ENCODE measurements at places on chromosomes 16 and 17. TPM values are rescaled to one million over a fixed set of nuclear protein-coding genes. Genes with fewer than 3 reads are reported as not detected.

CXCL16 gene
- 11.0 TPM for polyA plus RNA-seq

- no peak for DNase-seq
Observed at GRCh38 chr17:48568499-48569239, 9.5 kb downstream of the HOXB4 start.

NOD2 gene
- 0.34 TPM for polyA plus RNA-seq

PRCD gene
- 3.2 TPM for polyA plus RNA-seq

NCOR1 gene
- 66.5 TPM for polyA plus RNA-seq

ABCA6 gene
- polyA plus RNA-seq = 4.5 TPM

DNA sequence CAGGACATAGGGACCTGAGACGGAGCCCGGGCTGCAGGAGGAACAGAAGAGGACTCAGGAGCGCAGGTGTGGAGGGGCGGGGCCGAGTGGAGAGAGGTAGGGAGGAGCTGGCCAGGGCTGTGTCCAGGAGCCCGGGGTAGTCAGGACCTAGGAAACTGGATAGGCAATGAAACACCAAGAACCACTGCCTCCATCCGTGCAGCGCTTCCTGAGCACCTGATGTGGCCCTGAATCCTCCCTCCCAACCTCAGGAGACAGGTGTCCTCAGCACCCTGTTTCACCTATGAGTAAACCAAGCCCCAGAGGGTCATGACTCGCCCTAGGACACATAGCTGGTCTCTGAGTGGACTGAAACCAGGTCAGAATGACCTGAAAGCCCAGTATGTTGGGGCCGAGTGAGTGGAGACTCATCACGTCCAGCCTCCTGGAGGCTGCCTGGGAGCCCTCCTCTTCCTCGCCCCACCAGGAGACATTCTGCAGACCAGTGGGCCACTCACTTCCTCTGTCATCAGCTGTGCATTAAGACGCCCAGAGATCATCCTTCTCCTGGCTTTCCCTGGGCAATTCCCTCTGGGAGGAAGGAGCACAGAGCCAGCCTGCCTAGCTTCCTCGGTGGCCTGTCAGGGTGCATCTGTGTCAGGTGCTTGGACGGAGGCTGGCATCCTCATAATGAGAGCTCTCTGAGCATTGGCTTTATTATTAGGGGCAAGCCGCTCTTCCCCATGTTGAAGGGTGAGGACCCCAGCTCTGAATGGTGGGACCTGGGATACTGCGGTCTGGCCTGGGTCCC lies 72.8 kb downstream of the SCNN1B start:
- DNase-seq = no peak

GRCh38 chr16:27222249-27223225 lies 19.2 kb downstream of the KDM8 start:
- DNase-seq = no peak

SDK2 gene
- 9.5 TPM for polyA plus RNA-seq

GRCh38 chr17:56918916-56919315 lies 5.1 kb upstream of the TRIM25 start:
- DNase-seq = no peak

UBFD1 gene
- 75.2 TPM for polyA plus RNA-seq

DNA sequence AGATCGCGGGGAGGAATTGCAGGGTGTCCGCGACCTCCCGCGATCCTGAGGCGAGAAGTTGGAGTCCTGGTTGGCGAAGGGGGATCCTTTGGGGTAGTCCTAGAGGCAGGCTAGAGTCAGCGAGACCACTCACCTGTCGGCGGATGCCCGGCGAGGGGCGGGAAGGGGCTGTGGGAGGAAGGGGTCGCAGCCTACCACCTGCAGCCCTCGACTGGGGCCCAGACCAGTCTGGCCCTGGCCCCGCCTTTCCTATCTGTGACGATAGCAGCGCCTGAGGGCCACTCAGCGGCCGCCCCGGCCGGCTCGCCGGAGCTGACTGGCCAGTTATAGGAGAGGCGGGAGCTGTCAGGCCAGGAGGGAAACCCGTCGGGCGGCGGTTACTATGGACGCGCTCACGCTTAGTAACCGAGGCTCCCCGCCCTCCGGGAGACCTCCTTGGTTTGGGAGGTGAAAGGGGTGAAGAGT lies at the start of gene TEKT3:
Gene TEKT3 (minus strand): TSS at position 213 of the 465 bp plus-strand sequence. CDS start 10,012 bp downstream, outside the sequence.
- peak; percentile 72 for DNase-seq

GRCh38 chr17:49545806-49546545 lies 29.7 kb upstream of the NXPH3 start:
- no peak for DNase-seq

GRCh38 chr16:1362807-1363206 lies 11.1 kb downstream of the GNPTG start:
- DNase-seq = no peak

DNA sequence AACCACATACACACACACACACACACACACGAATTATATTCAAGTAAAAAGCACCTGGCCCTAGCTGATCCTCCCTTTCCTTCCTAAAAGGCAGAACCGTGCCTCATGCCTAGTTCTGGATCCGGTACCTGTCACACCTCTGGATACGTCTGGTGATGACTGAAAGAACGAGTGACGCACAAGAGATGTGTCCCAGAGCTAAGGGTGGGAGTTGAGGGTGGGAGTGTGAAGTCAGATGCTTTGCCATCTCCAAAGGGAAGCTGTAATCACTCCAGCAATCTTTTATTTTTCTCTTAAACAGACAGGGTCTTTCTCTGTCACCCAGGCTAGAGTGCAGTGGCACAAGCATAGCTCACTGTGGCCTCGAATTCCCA lies 26.5 kb upstream of the GSG1L start:
- DNase-seq = no peak

GRCh38 chr17:67993153-67993997 lies 2.9 kb downstream of the C17orf58 start:
- peak; percentile 80 for DNase-seq

- DNase-seq = no peak
Observed at GRCh38 chr17:17151541-17151940, 54.6 kb downstream of the PLD6 start.

- DNase-seq = no peak
Observed at GRCh38 chr17:43018932-43019331, 3.3 kb downstream of the VAT1 start.

CHRNE gene
- 1.6 TPM for polyA plus RNA-seq

PRSS33 gene
- not detected for polyA plus RNA-seq

SOX15 gene
- 2.5 TPM for polyA plus RNA-seq

GRCh38 chr16:53529513-53529912 lies 26.5 kb upstream of the AKTIP start:
- DNase-seq = no peak

GRCh38 chr16:14418795-14419225 lies 211.2 kb downstream of the PARN start:
- no peak for DNase-seq

KRT20 gene
- polyA plus RNA-seq = 0.09 TPM

CCL16 gene
- polyA plus RNA-seq = 0.10 TPM

DNA sequence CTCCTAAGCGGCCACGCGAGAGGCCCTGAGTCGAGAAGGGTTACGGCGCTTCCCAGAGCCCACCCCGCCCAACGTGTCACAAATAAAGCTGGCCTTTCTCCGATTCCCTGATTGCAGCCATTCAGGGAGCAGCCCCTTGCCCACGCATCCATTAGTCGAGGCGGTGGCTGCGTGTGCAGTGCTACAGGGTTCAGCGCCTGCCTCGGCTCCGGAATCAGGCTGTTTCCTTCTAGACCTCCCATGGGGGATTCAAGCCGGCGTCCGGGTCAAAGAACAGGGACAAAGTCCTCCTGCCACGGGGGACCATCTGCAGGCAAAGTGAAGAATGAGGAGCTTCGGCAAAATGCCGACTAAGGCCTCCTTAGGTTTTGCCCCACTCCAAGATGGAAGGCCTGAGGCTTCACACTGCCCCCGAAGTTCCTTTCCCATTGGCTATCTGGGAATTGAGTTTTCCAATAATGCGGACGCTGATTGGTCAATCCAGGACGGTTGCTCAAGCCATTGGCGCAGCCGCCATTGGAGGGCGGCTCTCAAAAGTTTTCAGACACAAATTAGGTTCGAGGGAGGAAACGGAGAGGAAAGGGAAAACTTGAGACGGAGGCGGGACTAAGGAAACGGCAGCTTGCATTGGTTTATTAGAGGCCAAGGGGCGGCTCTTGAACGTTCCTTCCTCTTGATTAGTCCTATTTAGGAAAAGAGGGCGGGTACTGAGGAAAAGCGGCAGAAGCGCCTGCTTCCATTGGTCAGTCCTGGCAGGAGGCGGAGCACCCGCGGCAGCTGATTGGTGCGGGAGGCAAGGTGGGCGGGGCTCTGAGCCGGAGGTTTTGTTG lies 430 bp upstream of the KATNB1 start:
- DNase-seq = peak; percentile 100

GRCh38 chr17:50903604-50904517 lies 37.7 kb upstream of the TOB1 start:
- DNase-seq = no peak

DNA sequence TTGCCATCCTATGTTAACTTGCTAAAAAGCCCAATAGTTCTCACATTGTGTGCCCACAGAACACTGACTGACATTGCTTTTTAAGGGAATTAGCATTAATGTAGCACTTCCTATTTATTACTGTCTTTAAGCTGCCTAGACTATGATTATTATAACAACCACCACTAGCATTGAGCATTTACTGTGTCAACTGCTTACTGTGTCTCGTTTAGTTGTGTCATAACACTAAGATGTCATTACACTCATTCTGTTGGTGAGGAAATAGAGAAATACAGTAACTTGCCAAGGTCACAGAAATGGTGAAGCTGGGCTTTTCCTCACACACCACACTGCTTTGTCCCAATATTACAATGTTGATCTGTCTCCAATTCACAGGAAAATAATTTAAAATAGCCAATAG lies 30.2 kb downstream of the TRIM25 start:
- no peak for DNase-seq

SEZ6L2 gene
- 10.9 TPM for polyA plus RNA-seq

DNA sequence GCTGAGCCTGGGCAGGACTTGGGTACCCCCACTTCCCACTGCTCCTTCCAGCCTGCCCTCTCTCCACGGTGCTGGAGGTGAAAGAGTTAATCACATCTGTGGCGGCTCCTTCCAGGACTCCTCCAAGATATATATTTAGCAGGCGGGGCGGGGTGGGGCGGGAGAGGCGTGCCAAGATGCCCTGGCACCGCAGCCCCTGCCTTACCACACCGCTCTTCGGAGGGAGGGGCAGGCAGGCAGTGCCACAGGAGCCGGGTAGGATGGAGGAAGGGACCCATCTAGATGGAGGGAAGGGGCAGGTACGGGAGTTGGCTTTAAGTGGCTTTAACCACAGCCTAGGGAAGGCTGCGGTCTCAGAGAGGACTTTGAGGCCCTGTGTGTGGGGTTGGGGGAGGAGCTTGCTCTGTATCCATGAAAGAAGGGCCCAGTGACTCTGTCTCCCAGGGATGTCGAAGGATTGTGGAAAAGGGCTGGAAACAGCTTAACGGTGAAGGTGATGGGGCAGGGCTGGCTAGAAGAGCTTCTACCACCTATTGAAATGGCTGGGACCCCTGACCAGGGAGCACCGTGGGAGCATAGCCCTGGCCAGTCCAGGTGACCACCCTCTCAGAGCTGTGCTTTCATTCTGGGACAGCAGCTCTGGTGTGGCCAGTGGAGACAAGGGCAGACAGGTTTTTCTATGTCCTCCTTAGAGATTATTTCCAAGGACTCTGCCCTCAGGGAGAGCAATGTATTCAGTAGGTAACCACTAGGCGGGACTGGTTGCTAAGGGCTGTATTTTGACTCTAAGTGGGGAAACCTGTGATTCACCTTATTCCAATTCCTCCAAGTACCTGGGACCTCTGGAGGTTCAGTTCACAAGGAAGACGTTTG lies 13.0 kb downstream of the GPR142 start:
- no peak for DNase-seq

DNA sequence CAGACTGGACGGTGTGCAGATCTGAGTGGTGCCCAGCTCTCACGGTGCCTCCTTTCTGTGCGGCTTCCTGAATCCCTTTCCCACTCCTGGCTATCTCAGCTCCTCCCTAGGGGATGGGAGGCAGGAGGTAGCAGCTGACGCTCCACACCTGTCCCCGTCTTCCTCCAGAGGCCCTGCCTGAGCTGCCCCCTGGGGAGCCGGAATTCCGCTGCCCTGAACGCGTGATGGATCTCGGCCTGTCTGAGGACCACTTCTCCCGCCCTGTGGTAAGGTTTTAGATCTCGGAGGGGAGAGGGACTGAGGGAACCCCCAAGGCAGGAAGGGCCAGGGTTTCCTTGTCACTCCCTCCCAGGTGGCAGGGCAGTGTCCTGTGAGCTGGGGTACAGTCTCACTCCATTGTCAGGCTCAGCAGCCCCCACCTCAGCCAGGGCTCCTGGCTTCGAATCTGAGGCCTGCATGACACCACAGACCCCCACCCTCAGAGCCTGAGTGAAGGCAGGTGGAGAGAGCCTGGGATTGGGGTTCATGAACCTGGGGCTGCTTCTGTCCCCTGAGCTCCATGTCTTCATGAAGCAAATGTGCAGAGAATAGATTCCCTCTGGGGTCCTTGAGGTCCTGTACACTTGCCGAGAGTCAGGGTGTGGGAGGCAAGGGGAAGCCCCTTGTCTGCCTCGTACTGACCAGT lies 6.6 kb downstream of the DEF8 start:
- DNase-seq = no peak

SEPTIN12 gene
- polyA plus RNA-seq = not detected

ANKRD40CL gene
- 0.35 TPM for polyA plus RNA-seq

DNA sequence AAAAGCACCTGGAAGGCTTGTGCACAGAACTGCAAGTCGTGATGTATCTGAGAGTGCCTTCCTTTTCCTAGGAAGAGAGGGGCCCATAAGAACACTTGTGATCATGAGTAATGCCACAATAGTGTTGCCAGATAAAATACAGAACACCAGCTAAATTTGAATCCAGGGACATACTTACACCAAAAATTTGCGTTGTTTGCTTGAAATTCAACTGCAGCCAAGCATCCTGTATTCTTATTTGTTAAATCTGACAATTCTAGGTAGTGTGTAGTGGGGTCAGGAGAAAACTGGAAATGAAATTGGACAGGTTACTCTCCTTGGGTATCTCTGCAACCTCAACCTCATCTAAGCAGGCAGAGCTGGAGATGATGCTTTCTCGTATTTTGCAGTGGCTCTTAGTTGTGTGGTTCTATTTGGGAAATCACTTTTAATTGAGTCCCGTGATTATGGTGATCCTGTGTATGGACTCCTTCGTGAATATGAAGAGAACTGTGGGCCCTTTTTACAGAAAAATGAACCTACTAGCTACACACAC lies 12.0 kb downstream of the SLC35B1 start:
- DNase-seq = no peak

TBC1D26 gene
- polyA plus RNA-seq = 0.16 TPM
